ENCODE measurements at places on chromosomes 12 and 14.

DNA sequence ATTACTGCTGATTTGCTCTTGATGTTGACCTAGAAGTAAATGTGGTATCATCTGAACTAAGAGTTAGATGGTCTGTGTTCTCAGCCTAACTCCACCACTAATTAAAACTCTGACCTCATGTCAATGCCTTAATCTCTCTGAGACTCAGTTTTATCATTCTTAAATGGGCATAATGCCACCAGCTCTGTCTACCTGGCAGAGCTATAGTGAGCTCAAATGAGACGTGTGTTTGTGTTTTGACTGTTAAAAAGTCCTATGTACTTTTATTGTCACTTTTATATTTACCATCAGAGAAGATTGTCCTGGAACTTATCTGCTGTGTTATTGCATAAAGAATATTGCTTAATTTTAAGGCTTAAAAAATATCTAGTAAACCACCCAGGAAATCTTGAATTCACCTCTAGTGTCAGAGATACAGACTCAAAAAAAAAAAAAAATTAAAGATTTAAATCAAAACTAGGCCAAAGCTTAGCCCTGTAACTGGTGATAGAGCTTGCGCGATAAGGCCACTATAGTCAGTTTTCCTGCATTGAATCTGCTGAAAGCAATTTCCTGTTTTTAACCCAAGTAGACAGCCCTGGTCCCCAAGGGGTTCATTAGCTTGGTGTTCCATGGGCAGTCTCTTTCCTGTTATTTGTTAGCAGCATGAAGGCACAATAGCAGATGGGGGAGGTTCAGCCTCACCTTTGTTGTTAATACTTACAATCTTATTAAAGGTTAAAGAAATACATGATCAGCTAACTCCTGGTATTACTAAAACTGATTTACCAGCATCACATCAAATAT, 261.8 kb downstream of the ATP23 start:
- no peak for DNase-seq

- DNase-seq, result no peak
Observed at GRCh38 chr14:73250781-73251500, 13.6 kb downstream of the PAPLN start.

GRCh38 chr12:4446335-4446734, 720 bp upstream of the FGF6 start:
- no peak for DNase-seq

DNA sequence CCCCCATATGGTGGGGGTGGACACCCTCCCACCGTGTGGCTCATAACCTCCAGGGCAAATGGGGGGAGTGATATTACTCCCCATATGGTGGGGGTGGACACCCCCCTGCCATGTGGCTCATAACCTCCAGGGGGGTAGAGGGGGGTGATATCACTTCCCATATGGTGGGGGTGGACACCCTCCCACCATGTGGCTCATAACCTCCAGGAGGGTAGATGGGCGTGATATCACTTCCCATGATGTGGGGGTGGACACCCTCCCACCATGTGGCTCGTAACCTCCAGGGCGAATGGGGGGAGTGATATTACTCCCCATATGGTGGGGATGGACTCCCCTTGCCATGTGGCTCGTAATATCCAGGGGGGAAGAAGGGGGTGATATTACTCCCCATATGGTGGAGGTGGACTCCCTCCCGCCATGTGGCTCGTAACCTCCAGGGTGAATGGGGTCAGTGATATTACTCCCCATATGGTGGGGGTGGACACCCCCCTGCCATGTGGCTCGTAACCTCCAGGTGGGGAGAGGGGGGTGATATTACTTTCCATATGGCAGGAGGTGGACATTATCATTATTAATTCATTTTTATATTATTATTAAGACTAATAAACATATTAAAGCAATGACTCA, 51.2 kb upstream of the OXA1L start:
- DNase-seq, result no peak

- DNase-seq, result no peak
Observed at GRCh38 chr12:102726686-102727085, 190.4 kb downstream of the PAH start.

- DNase-seq, result no peak
Observed at GRCh38 chr14:50013198-50013918, 103.0 kb downstream of the VCPKMT start.
